Right lobe of liver (tissue), 6 donors: ENCODE measurements at places on chromosomes 13 and 19.

DNA sequence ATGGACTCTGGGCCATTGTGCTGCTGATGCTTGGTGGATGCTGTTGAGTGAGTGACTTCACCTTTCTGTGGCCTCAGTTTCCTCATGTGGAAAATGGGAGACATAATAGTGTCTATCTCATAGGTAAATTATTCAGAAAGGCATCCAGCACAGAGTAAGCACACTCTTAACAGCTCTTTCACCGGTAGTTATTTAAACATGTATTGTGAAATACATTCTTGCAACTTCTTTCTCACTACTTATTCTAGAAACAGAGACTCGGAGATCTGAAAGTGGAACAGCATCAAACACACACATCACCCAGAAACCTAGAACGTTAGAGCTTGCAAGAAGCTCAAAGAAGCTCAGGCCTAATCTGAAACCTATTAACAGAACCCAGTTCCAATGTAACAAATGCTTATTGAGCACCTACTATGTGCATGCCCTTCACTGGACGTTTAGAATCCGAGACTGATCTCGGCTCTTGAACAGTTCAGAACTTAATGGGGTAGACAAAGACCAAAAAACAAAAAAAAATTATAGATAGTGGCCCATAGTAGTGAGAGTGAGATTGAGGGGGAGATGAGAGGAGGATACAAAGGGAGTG is 4.1 kb downstream of the ZSWIM9 start:
- no peak for DNase-seq

DNA sequence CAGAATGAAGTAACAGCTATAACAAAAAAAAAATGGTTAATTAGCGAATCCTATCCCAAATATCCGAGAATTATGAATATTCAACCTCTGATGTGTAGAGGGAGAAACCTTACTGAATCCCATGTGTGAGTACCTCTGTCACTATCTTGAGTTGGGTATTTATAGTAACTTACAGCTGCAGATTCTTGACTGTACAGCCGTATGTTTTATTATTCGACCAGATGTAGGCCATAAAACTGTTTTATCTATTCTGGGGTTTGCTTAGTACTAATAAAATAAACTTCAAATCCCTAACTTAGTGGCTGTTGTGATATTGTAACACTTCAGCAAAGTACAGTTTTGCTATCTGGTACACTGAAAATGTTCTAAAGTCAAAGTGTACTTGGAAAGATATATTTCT is 120.0 kb downstream of the EFNB2 start:
- no peak for DNase-seq

GRCh38 chr19:29653398-29653797 is 11.9 kb upstream of the PLEKHF1 start:
- no peak for DNase-seq

DNA sequence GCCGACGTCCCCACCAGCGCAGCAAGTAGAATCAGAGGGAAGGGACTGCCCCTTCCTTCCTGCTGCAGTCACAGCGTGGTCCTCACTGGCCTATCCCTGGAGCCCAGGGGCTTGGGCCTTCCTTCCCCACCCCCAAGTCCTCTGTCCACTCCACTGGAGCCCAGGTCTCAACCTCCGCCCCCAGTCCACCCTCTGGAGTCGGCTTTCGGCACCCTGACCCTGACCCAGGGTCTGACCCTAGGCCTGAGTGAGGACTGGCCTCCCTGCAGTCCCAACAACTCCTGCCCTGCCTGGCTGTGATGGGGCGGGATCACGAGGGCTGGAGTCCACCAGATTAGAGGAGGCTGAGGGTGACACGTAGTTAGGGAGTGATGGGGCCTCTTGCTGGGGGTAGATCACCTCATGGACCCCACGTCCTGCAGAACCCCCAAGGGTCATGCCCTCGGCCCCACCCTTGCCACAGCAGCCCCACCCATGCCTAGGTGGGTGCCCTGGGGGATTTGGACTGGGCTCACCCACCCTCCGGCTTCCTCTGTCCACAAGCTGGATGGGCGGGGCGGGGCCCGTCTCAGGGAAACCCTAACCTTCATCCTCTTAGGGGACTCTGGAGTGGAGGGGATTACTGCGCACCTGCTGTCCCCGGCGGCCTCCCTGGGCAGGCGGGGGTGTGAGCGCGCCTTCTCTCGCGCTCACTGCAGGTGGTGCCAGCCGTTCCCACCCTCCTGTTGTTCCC is 3.8 kb downstream of the RAX2 start:
- no peak for DNase-seq

DNA sequence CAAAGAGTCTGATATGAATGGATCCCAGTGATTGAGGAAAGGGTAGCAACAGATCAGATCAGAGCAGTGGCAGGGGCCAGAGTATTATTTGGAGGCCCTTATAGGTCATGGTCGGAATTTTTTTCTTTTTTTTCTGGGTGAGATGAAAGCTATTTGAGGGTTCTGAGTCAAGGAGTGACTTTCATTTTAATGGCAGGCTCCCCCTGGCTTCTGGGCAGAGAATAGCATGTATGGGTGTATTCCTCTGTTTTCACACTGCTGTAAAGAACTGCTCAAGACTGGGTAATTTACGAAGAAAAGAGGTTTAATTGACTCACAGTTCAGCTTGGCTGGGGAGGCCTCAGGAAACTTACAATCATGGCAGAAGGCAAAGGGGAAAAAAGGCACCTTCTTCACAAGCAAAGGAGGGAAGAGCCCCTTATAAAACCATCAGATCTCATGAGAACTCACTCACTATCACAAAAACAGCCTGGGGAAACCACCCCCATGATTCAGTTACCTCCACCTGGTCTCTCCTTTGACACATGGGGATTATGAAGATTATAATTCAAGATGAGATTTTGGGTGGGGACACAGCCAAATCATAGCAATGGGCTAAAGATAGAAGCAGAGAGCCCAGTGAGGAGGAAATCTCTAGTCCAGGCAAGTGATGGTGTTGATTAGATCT is 3.0 kb upstream of the SLC6A16 start:
- no peak for DNase-seq

DNA sequence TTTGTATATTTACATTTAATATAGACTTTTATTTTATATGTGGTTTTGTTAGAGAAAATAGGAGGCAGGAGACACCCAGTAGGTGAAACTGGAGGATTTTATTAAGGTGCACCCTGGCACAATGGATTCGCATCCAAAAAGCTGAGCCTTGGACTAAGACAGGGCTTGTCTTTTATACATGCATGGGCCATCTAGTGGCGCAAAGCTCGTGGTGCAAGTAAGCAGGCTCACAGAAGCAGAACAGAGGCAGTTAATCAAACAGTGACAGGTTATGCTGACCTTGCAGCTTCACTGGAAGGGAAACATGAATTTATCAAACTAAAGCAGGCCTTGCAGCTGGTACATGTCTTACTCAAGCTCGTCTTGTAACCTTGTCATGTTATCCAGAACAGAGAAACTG is 58.8 kb upstream of the ZNF681 start:
- DNase-seq = peak; percentile 20
